Ovary (tissue), 10 donors: ENCODE measurements at places on chromosomes 12 and 14. TPM values are rescaled to one million over a fixed set of nuclear protein-coding genes. Genes with fewer than 3 reads are reported as not detected.

Gene EXOC3L4
- total RNA-seq = 1.1 TPM

Gene TAS2R42
- total RNA-seq = not detected

DNA sequence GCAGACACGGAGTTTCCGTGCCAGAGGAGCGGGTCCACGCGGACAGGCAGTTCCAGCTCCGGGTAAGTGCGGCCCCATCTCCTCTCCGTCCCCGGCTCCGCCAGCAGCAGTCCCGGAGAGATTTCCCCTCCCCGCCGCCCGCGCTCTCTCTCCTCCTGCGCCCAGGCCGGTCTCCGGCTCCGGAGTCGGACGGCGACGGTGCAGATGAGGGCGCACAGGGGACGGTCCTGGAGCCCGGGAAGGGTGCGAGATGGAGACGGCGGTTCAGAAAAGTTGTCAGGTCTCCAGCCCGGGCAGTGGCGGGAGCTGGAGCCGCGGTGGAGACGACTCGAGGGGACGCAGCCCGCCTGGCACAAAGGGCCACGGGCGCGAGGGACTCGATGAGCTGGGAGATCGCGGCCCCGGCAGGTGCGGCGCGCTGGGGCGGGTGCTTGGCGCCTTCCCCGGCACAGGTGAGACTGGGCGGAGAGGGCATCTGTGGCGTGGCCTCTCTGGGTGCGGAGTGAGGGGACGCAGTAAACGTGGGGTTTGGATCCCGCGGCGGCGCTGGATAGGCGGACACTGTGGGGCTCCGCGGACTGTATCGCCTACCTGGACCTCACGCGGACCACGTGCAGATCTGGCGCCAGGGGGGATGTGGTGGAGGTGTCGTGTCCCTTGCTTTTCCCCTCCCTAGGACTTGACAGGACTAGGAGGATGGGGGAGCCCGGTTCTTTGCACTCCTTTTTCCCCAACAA, 1540.3 kb upstream of the TMEM132C start:
- no peaks in the 10 kb centered on the region for H3K36me3 ChIP-seq
- DNase-seq = no peak
- H3K27ac ChIP-seq = no peak overlapping the region
- no peaks in the 10 kb centered on the region for H3K27me3 ChIP-seq
- no peaks in the 10 kb centered on the region for H3K4me1 ChIP-seq

GRCh38 chr14:77022236-77022852, 6.2 kb downstream of the IRF2BPL start:
- H3K4me3 ChIP-seq = no peak overlapping the region
- H3K4me1 ChIP-seq = peaks cover 2% of the 10 kb centered on the region
- no peaks in the 10 kb centered on the region for H3K36me3 ChIP-seq
